HT-29 (cell line): ENCODE measurements at places on chromosomes 2 and 18. TPM values are rescaled to one million over a fixed set of nuclear protein-coding genes. Genes with fewer than 3 reads are reported as not detected.
A peak's percentile ranks its signal among the peaks of the same experiment; 100 is the strongest.

The TCF23 gene
- not detected in 2 replicates for total RNA-seq

DNA sequence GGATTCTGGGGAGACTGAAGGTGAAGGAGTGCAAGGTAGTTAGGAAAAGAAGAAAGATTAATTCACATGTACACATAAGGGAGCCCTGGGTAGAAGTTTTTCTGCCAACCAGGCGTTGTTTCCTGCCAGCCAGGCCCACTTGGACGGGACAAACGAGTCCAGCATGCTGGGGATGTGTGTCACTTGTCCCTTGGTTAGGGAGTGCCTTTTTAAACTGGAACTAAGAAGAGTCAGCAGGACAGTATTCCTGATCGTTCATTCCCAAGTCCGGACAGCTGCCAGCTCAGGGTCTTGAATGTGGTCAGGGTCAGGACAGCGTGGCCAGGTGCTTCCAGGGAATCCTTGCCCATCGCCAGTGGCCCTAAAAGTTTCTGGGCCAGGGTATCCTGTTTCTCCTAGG is 43.2 kb downstream of the POMC start:
- DNase-seq = no peak

The CNRIP1 gene
- total RNA-seq = not detected in 2 replicates

DNA sequence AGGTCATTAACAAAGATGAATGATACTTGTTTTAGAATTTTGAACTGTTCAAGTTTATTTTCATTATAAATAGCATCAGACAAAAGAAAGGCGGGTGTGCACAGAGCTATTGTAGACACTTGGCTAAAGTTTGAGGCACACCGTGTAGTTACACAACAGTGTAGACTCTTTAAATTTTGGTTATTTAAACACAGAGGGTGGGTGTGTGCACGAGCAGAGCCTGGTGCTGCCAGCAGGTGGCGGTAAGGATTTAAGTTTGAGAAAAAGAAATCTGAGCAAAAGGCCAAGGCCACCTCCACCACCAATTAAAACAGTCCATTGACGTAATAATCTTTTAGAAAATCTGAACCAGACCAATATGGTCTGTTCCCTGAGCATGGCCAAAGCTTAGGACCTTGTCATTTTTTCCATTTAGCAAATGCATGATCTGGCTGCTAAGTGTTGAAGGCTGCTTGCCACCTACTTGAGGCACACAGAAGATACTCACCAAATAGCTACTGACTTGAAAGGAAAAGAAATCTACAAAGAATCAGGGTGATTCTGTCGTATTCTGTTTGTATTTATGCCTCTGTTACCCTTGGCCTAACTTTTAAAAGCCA is 14.3 kb downstream of the COPS7B start:
- peak; percentile 53 for DNase-seq

GRCh38 chr18:22564036-22564435 is 146.3 kb upstream of the CTAGE1 start:
- no peak for DNase-seq

DNA sequence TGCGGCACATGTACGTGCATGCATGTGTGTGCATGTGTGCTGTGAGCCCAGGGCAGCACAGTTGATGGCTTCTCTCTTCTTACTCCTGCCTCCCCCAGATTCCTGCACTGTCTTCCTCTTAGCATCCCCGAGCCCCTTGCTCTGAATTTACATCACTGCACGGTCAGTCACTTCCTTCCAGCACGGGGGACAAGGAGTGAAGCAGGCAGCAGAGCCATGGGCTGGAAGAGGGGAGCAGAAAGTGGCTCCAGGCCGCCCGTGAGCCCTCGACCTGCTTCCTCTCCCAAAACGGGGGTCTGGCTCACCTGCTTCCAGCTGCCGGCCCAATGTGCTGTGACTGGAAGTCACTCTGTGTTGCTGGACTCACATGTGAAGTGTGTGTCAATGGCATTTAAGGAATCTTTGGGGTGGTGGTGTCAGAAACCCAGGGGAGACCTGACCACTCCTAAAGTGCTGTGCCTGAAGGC is 106.1 kb downstream of the FAM210A start:
- no peak for DNase-seq

- DNase-seq = no peak
These were observed 16.0 kb downstream of the ASPRV1 start for GRCh38 chr2:69945441-69945840.

GRCh38 chr2:10326707-10327594 is 24.2 kb downstream of the HPCAL1 start:
- DNase-seq = no peak

DNA sequence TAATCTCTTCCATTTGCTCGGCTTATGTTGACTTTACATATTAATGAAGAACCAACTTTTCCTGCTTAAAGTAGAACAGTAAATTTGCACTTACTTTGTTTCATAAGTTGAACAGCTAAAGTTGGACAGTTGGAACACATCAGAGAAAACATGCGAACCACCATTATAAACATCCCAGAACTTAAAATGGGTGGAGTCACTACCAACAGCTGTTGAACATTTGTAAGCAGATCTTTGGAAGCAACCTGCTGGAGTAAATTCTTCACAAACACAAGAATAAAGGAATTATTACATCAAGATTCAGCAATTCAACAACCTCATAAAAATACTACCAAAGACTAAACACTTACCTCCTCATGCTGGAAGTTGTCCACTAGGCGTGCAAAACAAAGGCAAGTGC is 96.4 kb upstream of the DNER start:
- no peak for DNase-seq

DNA sequence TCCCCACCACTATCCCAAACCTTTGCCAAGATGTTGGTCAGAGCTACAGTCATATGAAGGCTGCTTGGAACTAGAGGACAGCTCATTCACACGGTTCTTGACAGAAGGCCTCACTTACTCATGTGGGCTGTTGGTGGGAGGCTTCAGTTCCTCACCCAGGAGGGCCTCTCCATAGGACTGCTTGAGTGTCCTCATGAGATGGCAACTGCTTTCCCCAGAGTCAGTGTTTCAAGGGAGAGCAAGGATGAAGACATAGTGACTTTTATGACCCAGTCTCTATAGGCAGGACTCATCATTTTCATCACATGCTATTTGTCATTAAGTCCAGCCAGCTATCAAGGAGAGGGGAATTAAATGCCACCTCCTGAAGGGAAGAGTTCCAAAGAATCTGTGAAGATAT is 33.4 kb upstream of the OLA1 start:
- no peak for DNase-seq

The SPATA3 gene
- not detected in 2 replicates for total RNA-seq

The SLC5A6 gene
- 48.8 and 55.0 TPM in 2 replicates for total RNA-seq

The C2orf66 gene
- not detected in 2 replicates for total RNA-seq
